GM12865 (cell line): ENCODE measurements at places on chromosomes 7 and 10.

DNA sequence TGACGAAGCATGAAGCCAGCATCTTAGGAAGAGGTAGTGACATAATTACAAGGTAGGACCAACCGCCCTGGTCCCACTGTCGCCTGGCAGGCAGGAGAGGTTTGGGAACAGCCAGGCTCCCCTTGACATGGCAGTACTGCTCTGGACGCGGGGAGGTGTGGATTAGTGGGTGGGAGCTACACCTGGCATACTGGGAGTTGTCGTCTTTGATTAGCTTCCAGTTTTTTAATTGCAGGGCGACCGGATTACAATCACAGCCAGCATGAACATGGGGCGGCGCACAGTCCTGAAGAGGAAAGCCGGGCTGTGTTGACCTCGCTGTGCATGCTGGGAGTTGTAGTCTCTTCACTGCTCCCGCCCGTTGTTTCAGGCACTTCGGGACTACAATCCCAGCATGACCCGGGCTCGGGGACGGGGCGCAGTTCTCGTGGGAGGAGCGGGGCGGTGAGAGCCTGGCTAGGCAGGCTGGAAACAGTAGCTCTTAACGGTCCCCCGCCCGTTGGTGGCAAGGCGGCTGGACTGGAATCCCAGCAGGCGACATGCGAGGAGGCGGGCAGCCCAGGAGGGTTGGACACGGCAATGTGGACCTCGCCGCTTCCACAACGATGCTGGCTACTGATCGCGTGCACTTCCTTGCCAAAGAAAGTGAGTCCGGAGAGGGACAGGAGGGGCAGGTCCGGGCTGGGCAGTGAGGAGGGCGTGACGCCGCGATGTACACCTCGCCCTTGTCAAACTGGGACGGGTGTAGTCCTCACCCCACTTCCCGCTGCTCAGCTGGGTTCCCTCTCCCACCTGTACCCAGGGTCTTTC, 98.0 kb upstream of the ZNF722 start:
- peak; percentile 10 for DNase-seq

GRCh38 chr7:44633254-44634186, 27.1 kb downstream of the OGDH start:
- DNase-seq: peak; percentile 93

DNA sequence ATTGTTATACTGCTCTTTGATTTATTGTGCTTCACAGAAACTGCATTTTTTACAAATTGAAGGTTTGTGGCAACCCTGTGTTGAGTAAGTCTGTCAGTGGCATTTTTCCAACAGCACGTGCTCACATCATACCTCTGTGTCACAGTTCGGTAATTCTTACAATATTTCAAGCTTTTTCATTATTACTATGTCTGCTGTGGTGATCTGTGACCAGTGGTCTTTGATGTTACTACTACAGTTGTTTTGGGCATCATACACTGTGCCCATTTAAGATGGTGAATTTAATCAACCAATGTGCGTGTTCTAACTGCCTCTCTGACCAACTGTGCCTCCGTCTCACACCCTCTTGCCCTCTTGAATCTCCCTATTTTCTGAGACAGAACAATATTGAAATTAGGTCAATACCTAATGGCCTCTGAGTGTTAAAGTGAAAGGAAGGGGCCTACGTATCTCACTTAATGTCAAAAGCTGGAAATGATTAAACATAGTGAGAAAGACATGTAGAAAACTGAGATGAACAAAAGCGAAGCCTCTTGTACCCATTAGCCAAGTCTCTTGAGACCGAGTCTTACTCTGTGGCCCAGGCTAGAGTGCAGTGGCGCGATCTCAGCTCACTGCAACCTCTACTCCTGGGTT, 20.2 kb upstream of the ASL start:
- DNase-seq: peak; percentile 67

DNA sequence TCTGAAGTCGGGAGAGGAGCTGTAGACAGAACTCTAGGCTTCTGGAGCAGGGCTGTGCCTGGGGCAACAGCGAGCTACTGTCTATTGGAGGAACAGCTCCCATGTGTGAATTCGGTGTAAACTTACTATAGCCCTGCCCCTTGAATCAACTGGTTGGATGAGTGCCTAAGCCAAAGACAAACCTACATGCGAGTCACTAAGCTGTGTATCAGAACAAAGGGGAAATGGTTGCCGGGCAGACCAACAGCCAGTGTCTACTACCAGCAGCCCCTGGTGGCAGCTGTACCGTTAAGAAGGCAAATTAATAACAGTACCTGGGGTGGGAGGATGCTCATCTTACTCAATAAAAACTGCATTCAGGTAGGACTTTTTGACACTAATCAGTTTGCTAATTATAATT, 343.6 kb downstream of the ACTR3B start:
- no peak for DNase-seq

DNA sequence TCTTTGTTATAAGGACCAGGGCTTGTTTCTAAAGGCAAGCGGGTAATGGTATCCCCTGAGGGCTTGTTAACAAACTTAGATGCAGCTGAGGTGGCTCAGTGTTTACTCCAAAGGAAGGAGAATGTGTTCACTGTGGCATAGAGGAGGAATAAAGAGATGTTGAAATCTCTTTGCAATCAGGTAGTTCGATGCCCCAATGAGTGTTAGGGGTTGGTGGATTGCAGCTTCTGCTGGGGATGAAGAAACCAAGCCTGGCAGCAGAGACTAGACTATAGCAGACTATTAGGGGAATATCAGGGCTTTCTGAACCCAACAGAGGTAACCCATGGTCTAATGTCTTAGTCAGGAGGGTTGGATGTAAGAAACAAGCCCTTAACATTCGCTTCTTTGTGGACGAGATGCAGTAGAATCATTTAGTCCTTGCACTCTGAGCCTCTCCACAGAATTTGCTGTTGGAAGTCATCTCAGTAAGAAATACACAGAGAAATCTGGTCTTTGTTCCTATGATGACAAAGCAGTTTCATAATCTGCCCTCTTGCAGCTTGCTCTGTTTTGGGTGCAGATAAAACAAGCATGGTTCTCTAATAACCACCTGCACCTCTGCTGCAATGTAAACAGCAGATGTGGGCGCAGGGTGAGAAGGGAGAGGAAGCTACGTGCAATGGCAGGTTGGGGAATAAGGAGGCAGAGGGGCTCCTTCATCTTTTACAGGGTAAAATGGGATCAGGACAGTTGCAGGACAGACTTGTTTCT, 108.6 kb downstream of the NRF1 start:
- DNase-seq: no peak

DNA sequence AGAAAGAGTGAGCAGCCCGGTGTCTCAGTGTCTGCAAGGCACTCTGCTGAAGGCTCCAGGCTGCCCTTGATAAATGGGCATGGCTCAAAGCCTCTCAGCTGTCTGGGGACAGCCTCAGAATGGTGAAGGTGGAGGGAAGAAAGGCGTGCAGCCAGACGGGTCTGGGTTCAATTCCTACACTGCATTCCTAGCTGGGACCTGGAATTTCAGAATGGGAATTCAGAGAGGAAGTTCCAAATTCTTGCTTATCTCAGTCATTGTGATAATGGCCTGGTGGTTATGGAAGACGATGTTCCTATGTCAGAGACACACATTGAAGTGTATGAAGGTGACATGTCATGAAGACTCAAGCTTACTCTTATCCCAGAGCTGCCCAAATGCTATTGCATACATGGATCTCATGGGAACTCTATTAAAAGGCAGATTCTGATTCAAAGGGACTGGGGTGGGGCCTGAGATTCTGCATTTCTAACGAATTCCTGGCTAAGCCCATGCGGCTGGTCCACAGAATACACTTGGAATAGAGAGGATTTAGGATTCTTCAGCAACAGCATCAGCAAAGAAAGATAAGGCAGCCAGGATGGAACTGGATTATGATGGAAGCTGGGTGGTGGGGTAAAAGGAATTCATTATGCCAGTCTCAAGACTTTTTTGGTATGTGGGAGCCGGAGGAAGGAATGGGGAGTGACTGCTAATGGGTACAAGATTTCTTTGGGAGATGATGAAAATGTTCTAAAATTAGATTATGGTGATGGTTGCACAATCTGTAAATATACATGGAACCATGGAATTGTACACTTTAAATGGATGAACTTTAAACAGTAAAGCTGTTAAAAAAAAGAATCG, 82.6 kb upstream of the ZMIZ1 start:
- no peak for DNase-seq

- no peak for DNase-seq
Observed at GRCh38 chr7:69129951-69130350, 468.3 kb upstream of the AUTS2 start.

- DNase-seq: no peak
Observed at GRCh38 chr10:122010405-122011050, 21.6 kb downstream of the TACC2 start.

- DNase-seq: no peak
Observed at GRCh38 chr10:98128802-98129201, 5.7 kb upstream of the R3HCC1L start.

- peak; percentile 16 for DNase-seq
Observed at GRCh38 chr7:26853788-26854393, 10.5 kb downstream of the SKAP2 start.

DNA sequence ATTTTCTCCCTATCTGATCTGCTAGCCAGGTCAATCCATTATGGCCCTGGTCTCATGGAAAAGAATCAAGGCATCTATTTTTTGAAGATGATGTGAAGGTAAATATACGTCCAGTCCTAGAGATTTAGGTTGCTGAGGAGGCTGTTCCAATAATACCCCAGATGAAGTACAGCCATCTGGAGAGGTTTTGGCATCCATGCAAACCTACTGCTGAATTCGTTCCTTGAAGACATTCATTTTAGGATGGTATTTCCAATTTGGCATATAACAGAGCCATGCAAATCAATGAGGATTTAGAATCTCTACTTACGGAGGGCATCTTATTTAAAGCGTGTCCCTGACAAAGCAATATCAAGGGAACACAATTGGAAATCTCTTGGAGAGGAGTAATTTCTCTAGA, 465.5 kb downstream of the KCNMA1 start:
- no peak for DNase-seq

DNA sequence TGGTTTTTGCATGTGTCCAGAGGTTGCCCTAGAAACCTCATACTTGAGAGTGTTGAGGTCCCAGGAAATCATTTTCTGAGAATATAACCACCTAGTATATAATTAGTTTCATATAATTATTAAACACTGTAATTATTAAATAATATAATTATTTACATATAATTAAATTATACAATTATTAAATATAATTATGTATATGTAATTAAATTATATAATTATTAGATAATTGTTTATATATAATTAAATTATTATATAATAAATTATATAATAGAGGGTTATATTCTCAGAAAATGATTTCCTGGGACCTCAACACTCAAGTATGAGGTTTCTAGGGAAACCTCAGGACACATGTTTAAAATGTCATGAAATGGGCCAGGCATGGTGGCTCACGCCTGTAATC, 27.6 kb downstream of the SCRN1 start:
- no peak for DNase-seq

GRCh38 chr10:6195846-6196245, 6.9 kb upstream of the PFKFB3 start:
- DNase-seq: no peak

DNA sequence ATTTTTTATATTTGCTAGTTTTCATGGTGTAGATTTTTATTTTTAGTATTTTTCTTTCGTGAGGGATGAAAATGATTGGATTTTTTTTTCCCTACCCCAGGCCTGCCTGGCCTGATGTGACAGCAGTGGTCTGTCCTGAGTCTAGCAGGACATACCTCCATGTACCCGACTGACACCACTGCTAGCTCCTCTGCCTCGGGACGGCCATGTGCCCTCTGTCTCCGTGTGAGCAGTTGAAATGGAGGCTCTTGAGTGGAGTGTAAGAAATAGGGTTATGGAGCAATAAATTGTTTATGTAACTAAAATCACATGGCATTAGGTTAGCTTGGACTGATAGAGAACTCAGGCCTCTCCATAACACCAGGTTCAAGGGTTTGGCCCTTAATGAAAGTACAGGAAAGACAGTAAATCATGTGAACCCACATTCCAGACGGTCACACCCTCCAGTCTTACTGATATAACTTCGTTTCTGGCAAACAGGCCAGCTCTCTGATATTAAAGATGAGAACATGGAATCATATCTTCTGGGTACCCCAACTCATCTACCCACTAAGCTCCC, 734.1 kb downstream of the KCNMA1 start:
- DNase-seq: no peak

- DNase-seq: no peak
Observed at GRCh38 chr7:106417273-106417902, 132.6 kb upstream of the NAMPT start.

GRCh38 chr7:69318794-69319193, 279.5 kb upstream of the AUTS2 start:
- DNase-seq: no peak

GRCh38 chr7:139572704-139573385, 49.4 kb downstream of the CLEC2L start:
- DNase-seq: no peak

DNA sequence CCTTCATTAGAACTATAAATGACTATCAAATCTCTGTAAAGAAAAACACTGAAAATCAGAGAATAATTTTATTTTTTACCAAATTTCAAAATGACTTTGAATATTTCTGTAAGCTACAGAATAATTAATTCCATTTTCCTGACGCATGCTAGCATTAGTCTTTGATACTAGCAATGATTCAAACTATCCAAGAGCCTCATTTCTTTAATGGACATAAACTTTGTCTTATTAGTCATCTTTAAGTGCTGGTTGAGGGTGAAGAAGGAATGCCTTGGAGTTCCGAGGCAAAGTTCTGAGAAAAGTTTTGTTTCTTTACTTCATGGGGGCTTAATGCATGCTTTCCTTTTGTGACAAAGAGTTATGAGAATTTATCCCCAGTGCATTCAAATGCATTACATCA, 137.3 kb downstream of the AGMO start:
- DNase-seq: no peak

GRCh38 chr7:65992526-65992925, 10.5 kb upstream of the GUSB start:
- DNase-seq: no peak

DNA sequence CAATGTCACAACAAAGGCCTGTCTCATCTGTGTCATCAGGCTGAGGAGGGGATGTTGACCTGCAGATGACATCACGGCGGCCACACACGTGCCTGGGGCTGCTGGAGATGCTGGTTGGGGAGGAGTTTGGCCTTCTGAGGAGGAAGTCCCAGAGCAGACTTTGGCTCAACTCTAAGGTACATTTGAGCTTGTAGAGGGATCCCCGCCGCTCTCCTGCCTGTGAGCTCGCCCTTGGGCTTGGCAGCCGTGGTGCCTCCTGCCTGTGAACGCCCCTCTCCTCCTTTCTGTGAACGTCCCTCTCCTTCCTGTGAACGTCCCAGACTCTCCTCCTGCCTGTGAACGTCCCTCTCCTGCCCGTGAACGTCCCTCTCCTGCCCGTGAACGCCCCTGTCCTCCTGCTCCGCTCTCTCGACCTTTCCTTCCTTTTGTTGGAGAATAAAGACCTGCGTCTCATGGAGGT, 176.4 kb downstream of the DNAJB6 start:
- no peak for DNase-seq
